Fibroblast of skin of right biceps (primary cell): ENCODE measurements at places on chromosomes 13 and 19.

- no peak for DNase-seq
Observed at GRCh38 chr13:31706105-31706504, 33.2 kb upstream of the RXFP2 start.

- DNase-seq = no peak
Observed at GRCh38 chr19:20278342-20278741, 111.3 kb downstream of the ZNF486 start.

- peak; percentile 35 for DNase-seq
Observed at GRCh38 chr19:10748927-10749434, 31.1 kb downstream of the DNM2 start.

DNA sequence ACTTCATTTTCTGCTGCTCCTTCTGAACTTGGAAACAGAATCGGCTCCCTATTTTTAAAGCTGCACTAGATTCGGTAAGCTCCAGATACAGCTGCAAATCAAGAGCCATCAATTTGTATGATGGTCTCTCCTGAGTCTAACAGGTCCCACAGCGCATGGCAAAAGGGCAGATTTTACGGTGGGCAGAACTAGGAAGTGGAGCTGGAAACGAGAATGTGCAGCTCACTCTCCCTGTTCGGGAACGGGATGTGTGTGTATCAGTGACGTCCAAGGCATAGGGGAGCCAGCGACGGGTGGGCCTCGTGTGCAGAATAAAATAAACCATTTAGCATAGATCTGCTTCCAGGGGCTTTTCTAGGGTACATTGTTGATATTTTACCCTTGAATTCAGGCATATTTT lies 74.2 kb downstream of the COL4A1 start:
- no peak for DNase-seq

- peak; percentile 10 for DNase-seq
Observed at GRCh38 chr13:33932769-33933406, 114.9 kb downstream of the RFC3 start.

DNA sequence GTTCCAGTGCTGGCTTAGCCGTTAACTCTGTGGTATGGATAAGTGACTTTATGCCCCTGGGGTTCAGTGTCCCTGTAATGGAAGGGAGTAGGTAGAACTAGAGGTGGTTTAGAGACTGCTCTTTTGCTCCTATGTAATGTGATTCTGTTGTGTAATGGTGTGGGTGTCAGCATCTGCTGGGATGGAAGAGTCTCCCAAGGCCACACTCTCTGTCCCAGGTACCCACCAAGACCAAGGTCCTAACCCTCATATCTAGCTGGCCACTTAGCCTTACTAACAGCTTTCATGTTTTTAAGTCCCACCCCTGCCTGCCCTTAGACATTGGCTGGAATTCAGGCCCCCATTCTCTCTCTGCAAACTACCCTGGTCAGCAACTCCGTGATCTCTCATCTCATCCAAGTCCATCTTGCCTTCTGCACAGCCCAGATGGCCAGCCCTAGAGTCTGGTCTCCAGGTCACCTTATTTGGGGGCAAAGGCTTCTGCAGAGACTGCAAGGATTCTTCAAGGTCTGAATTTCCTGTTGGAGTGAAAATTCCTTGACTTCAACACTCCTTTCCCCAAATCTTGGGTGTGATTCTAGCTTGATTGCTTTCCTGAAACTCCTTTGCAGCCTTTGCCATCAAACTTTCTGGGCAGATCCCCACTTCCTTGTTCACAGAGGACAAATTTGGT lies 48.4 kb downstream of the SERP2 start:
- DNase-seq = no peak

DNA sequence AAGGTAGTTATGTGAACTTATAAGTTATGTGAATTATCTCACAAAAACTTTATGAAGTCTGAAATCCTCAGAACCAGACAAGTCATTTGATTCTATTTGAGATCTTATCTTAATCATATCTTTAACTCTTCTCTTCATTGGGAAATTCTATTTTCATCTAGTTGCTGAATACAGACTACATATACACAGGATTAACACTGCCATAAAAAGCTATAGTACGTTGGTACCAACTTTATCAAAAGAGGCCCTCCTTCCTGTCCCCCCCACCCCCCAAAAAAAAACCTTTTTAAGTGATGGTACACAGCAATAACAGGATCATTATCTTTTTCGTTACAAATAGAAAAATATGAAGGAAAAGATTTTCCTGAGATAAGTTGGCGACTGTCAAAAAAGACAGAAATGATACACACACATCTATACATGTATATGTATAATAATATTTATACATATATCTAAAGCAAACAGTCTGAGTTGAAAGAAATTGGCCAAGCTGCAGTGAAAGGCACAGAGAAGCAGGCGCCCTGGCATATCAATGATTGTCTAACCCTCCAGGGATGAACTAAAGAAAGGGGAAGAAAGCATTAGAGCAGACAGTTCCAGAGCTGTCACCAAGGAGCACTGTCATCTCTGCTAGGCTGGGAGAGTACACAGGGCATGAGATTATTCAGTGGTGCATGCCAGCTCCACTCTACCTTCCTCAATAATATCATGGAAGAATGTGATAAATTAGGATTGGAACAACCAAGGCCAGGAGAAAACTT lies 116.7 kb downstream of the KLF12 start:
- DNase-seq = no peak

DNA sequence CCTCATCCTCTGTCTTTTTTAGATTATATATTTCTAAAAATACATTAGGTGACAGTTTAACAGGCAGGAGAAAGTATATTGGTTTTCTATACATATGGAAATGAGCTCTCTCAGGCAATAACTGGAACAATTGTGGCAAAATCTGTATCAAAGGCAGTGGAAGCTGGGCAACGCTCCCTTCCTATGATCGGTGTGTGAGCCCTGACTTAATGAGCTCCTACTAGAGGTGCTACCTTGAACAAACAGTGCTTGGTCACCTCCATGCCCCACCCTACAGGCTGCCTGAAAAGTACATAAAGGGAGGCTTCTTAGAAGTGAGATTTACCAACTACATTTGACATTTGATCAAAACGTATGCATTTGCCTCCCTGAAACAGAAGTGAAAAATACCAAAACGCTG lies 185.3 kb downstream of the EFNB2 start:
- no peak for DNase-seq

- no peak for DNase-seq
Observed at GRCh38 chr19:40257096-40257517, 28.0 kb downstream of the AKT2 start.

- peak; percentile 31 for DNase-seq
Observed at GRCh38 chr13:31227063-31227462, 27.3 kb downstream of the B3GLCT start.
